ENCODE measurements at places on chromosomes 12 and 14.

DNA sequence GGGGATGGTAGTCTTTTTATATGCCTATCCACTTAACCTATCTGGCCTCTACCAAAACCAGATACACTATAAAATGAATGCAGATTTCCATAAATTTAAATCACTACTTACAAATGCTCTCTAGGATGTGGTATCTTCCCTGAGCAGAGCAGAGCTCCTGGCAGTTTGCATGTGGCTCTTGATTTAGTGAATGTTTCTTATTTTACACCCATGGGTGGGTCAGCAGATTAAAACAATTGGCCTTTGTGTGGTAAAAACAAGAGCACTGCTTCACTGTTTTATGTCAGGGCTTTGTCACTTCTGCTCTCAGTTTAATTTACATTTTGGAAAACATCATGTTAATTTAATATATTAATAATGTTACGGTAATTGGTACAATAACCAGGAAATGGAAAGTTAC, 5.5 kb downstream of the TAS2R19 start:
- DNase-seq = no peak

DNA sequence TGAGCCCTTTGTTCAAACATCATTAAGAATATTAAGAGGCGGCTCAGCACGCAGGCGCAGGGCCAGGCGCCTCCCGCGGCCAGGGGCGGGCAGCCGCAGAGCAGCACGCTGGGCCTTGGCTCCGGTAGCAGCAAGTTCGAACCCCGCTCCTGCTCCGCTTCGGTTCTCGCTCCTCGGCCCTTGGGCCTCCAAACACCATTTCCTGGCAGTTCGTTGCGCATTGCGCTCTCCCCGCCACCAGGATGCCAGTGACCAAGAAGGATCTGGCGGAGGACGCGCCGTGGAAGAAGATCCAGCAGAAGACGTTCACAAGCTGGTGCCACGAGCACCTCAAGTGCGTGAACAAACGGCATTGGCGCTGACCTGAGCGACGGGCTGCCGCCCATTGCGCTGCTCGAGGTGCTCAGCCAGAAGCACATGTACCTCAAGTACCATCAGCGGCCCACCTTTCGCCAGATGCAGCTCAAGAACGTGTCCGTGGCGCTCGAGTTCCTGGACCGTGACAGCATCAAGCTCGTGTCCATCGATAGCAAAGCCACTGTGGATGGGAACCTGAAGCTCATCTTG, 6.9 kb upstream of the ACVRL1 start:
- no peak for DNase-seq

- DNase-seq = no peak
Observed at GRCh38 chr14:90154110-90154509, 92.3 kb downstream of the KCNK13 start.

DNA sequence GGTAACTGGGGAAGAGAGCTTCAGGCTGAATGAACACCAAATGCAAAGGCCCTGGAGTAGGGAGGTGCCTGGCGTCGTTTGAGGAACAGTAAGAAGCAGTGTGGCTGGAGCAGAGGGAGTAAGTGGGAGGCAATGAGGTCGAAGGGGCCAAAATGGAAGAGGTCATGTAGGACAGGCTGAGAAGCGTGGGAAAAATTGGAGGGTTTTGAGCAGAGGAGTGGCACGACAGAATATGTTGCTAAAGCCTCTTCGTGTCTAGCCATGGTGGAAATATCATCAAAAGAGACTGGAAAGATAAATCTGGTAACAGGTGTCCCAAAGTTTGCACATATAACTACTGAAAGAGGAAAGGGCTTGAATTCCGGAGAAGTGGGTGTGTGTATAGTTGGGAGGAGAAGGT, 1.9 kb downstream of the TRIM9 start:
- DNase-seq = no peak

- no peak for DNase-seq
Observed at GRCh38 chr12:21831791-21832344, 57.4 kb upstream of the KCNJ8 start.

GRCh38 chr12:67873355-67873754, 115.9 kb upstream of the IFNG-AS1 start:
- DNase-seq = no peak

DNA sequence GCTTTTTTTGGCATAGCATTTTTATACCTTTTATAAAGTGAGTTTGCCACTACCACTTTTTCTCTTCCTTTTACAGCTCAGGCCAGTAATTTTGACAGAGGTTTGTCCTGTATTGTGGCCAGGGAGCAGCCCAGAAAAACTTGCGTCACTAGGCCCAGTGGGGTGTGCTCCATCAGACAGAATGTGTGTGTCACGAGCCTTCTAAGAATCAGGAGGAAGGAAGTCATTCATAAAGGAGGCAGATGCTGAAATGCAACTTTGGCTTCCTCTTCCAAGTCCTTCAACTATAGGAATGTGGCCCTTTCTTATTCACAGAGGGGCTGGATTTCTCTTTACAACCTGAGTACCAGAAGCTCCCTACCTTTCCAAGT, 10.1 kb upstream of the RAB35 start:
- DNase-seq = no peak

DNA sequence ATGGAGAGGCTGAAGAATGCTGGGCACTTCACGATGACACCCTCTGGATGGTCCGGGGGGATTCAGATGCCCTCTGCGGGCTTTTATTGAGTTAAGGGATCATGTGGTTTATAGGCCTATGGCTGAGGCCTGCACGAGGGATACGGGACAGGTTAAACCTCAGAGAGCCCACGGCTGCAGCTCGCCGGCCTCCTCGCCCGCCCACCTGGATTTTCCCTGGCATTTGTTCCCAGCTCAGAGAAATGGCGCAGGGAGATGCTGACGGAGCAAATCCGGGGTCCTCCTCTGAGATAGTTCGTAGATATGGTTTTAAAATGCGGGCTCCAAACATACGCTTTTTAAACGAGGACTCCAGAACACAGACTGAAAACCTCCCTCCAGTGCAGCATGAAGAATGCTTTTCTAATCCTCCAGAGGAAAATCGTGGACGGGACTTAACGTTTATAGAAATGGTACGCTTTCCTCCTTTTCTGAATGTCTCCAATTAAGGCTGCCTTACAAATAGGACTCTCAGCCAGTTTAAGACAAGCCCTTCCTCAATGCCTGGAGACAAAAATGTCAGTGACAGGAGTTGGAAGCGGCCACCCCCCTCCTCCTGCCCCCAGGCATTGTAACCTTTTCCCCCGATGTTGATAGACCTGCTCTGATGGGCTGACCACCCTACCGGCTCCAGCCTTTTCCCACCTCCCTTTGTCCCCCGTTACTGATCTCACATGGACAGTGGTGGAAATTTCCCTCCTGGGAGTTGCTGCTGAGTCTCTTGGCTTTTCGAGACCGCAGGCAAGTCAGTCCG, 16.6 kb downstream of the CCND2 start:
- DNase-seq = no peak

GRCh38 chr14:83992857-83993256, 1537.1 kb upstream of the FLRT2 start:
- DNase-seq = no peak

DNA sequence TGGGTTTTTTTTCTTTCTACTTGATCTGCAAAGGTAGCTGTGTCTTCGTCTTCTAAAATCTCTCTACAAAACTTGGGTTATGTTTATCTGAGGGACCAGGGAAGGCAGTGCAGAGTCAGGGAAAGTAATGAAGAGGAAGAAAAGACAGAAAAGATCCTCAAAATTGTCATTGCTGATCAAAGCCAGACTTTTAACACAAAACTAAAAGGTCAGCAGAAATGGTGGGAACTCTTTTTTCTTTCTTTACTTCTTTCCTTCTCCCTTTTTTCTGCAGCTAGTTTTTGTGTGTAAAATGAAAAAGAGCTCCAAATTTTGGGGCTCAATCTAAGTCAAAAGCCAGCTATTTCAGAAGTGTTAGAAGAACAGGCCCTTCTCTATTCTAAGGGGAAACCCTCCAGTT, 11.9 kb downstream of the DPF3 start:
- DNase-seq = no peak

- DNase-seq = no peak
Observed at GRCh38 chr12:4802841-4803240, 82.6 kb downstream of the GALNT8 start.

DNA sequence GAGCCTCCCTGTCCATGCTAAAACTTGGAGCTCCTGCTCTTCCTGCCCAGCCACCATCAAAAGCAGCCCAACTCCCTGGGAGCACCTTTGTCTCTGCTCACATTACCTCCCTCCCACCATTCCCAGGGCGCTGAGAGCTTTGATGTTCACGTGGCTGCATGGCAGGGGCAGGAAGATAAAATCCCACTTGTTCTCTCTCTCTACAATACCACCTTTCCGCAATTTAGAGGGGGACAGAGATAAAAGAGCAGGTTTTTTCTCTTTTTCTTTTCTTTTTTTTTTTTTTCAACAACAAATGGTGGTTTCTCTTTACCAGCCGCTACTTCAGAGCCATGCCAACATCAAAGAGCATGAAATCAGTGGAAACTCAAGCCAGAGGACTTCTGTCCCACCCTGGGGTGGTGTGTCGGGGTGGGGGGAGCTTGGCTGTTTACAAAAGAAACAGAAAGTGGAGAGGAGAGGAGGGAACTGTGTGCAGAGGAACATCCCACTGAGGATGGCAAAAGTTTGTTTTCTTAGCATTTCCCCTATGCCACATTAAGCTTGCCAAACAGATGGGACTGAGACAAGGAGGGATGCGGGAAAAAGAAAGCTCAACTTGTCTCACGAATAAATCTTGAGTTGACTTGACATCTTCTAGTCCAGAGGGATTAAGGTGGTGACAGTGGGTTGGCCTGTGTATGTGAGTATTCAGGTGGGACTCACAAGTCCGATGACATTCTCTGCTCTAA, 103.7 kb upstream of the NUDT4 start:
- DNase-seq = no peak

GRCh38 chr14:66069830-66070541, 416.2 kb upstream of the CCDC196 start:
- DNase-seq = no peak

DNA sequence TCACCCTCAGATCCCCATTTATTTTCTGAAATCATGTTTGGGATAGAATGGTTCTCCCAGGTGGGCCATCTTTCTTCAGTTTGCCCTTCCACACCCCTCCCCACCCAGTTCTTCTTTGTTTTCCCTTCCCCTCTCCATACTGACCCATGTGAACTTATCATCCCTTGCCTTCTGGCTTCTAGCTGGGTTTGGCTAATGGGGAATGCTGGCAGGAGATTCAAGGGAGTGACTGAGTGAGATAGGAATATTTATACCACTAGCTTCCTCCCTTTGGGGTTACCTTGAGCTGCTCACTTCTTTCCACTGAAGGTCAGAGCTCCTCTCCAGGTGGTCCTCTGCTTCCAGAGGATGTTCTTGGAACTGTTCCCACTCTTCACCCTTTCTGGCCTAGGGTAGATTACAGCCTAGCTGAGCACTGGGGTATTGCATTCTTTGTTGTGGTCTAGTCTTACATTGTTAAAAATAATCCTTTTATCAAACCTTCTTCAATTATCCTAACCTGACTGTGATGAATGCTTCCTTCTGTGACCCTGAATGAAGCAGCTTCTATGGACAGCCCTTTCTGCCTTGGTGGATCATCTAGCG, 88.3 kb upstream of the ATP2B1 start:
- DNase-seq = no peak

GRCh38 chr12:102950107-102950949, 7.1 kb upstream of the ASCL1 start:
- peak; percentile 92 for DNase-seq

DNA sequence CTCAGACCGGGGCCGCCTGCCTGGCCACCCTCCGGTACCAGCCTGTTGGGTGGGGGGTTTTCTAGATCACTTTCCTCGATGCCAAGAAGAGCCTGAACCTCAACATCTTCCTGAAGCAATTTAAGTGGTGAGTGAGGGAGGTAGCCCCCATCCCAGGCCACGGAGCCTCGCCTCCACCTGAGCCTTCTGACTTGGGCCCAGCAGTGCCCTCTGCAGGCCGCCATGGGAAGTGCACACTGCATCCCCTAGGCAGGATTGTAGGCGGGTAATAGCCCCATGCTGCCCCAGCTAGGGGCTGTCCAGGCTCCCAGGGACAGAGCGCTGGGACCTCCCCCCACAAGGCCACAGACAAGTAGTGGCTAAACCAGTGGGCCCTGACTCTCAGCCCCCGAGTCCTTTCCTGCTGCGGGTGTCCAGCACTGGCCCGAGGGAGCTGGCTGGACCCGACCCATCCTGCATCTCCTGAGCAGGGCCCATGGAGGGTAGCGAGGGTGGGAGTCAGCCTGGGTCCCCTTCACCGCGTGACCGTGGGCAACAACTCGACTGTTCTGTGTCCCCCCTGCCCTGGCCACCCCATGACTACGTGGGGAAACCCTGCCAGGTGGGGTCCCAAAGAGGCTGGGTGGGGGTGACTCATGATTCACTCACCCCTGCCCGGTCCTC, 15.3 kb upstream of the ADSS1 start:
- peak; percentile 39 for DNase-seq

All from NCI-H1417 (cell line).